ENCODE measurements at places on chromosomes 5 and 9. TPM values are rescaled to one million over a fixed set of nuclear protein-coding genes. Genes with fewer than 3 reads are reported as not detected.
A peak's percentile ranks its signal among the peaks of the same experiment; 100 is the strongest.

IFNA13 gene
- not detected for total RNA-seq

RORB gene
- 0.21 TPM for total RNA-seq

HK3 gene
- total RNA-seq, result 4.4 TPM

SPINK1 gene
- not detected for total RNA-seq

CHSY3 gene
- total RNA-seq, result 51.3 TPM

FLT4 gene
- total RNA-seq, result 53.5 TPM

PCDHB3 gene
- total RNA-seq, result 1.1 TPM

DNA sequence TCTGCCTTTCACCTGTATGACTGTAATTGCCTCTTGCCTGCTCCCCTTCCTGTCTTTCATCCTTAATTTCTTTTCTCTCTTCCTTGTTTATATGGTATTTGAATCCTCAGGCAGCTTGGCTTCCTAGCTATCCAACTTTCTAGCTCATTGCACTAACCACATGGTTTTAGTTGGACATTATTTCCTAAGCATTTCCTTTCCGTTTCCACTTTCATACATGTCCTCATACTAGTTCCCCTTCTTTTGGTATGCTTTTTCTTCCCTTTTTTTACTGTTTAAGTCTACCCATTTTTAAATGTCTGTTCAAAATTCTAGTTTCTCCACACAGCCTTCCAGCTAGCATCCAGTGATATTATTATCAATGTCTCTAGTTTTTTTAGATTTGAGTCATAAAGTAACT is 6.6 kb downstream of the CWC27 start:
- no peaks in the 10 kb centered on the region for H3K27me3 ChIP-seq
- H3K36me3 ChIP-seq, result peaks cover 10% of the 10 kb centered on the region
- no peak overlapping the region for H3K4me3 ChIP-seq
- DNase-seq, result no peak
- no peaks in the 10 kb centered on the region for H3K4me1 ChIP-seq

GRCh38 chr9:133635098-133635497 is 1.1 kb upstream of the DBH start:
- no peaks in the 10 kb centered on the region for H3K4me1 ChIP-seq
- H3K27me3 ChIP-seq, result no peaks in the 10 kb centered on the region
- no peaks in the 10 kb centered on the region for H3K36me3 ChIP-seq
- no peak overlapping the region for H3K27ac ChIP-seq

GRCh38 chr5:177332896-177333260 is 18.6 kb downstream of the LMAN2 start:
- H3K27me3 ChIP-seq, result no peaks in the 10 kb centered on the region
- H3K36me3 ChIP-seq, result peaks cover 69% of the 10 kb centered on the region
- H3K27ac ChIP-seq, result no peak overlapping the region
- H3K4me3 ChIP-seq, result no peak overlapping the region

DNA sequence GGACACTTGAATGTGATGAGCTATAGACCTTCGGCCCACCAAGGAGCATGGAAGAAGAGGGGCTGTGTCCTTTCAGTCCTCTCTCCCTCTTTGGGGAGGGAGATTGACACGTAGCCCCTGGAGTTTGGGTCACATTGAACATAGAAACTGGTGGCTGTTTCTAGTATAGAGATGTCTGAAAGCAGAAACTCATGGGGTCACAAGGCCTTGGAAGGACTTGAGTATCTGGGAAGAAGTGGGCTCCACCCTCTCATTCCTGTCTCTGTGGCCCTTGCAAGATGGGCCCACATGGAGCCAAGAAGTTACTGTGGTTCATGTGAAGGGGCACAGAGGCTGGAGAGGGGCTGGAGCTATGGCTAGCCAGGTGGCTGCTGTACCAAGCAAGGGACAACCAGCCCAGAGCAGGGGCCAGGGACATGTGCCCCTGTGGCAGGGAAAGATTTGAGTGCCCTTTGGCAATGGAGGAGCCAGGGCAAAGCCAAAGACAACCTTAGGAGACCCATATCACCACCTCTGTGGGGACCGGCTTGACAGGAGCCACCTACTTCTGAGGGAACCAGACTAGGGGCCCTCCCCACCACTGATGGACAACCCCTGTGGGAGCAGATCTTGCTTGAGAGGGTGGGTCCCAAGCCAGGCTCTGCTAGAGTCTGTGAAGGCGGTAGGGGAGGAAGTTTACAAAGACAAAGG is 12.8 kb upstream of the ANGPTL2 start:
- peak overlapping the region; percentile 85 for H3K27ac ChIP-seq
- no peak overlapping the region for H3K4me3 ChIP-seq
- H3K27me3 ChIP-seq, result no peaks in the 10 kb centered on the region
- H3K36me3 ChIP-seq, result no peaks in the 10 kb centered on the region
- peaks cover 57% of the 10 kb centered on the region for H3K4me1 ChIP-seq

DNA sequence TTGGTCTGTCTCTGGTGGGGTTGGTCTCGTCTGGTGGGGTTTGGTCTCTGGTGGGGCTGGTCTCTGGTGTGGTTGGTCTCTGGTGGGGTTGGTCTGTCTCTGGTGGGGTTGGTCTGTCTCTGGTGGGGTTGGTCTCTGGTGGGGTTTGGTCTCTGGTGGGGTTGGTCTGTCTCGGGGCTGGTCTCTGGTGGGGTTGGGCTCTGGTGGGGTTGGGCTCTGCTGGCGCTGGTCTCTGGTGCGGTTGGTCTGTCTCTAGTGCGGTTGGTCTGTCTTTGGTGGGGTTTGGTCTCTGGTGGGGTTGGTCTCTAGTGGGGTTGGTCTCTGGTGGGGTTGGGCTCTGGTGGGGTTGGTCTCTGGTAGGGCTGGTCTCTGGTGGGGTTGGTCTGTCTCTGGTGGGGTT is 16.3 kb upstream of the CD74 start:
- no peaks in the 10 kb centered on the region for H3K4me1 ChIP-seq
- DNase-seq, result no peak
- no peak overlapping the region for H3K27ac ChIP-seq

All from ascending aorta (tissue), 2 donors.